ENCODE measurements at places on chromosomes 13 and 19. TPM values are rescaled to one million over a fixed set of nuclear protein-coding genes. Genes with fewer than 3 reads are reported as not detected.

The POLR1G gene
- total RNA-seq = 17.5 TPM

The MKNK2 gene
- 76.0 TPM for total RNA-seq

The IGFL1 gene
- total RNA-seq = not detected

The IL4I1 gene
- total RNA-seq = 3.5 TPM

The LGALS14 gene
- not detected for total RNA-seq

The CEACAM3 gene
- total RNA-seq = not detected

The PDX1 gene
- not detected for total RNA-seq

The SYNGR4 gene
- total RNA-seq = not detected

The ZNF729 gene
- total RNA-seq = not detected

The LSR gene
- total RNA-seq = 0.27 TPM

The TEX26 gene
- not detected for total RNA-seq

The EBI3 gene
- 0.18 TPM for total RNA-seq

The CRX gene
- total RNA-seq = not detected

The GRAMD1A gene
- 57.0 TPM for total RNA-seq

The ZNF799 gene
- total RNA-seq = 4.4 TPM

The HCST gene
- 0.47 TPM for total RNA-seq

The UBA52 gene
- 894 TPM for total RNA-seq

The MYO16 gene
- under 0.01 TPM for total RNA-seq

The TEX29 gene
- not detected for total RNA-seq

The PTGER1 gene
- total RNA-seq = 0.28 TPM

The SMIM24 gene
- not detected for total RNA-seq

The MUC16 gene
- total RNA-seq = not detected

The CGB5 gene
- total RNA-seq = not detected

Measured in endothelial cell of coronary artery (primary cell).